ENCODE measurements at places on chromosomes 11 and 22. TPM values are rescaled to one million over a fixed set of nuclear protein-coding genes. Genes with fewer than 3 reads are reported as not detected.

Gene YPEL1
- not detected for total RNA-seq

Gene SCN4B
- 4.9 TPM for total RNA-seq

Gene LRRC74B
- total RNA-seq, result not detected

Gene MPST
- 57.5 TPM for total RNA-seq

Gene GAL3ST1
- not detected for total RNA-seq

Gene USP28
- total RNA-seq, result 45.5 TPM

Gene SSRP1
- 188 TPM for total RNA-seq

Gene PVALB
- not detected for total RNA-seq

Gene ART5
- total RNA-seq, result not detected

Gene IL18
- 52.6 TPM for total RNA-seq

Gene ESAM
- total RNA-seq, result not detected

Data from foreskin keratinocyte (primary cell).